ENCODE measurements at places on chromosomes 4 and X. TPM values are rescaled to one million over a fixed set of nuclear protein-coding genes. Genes with fewer than 3 reads are reported as not detected.

DMRTC1 gene
- total RNA-seq, result 1.4 TPM

MAGEA11 gene
- total RNA-seq, result not detected

VCX gene
- not detected for total RNA-seq

TMEM31 gene
- total RNA-seq, result not detected

NPNT gene
- total RNA-seq, result not detected

ZFP42 gene
- 0.10 TPM for total RNA-seq

CT47B1 gene
- not detected for total RNA-seq

MID2 gene
- 2.8 TPM for total RNA-seq

MAGED4 gene
- not detected for total RNA-seq

MTMR1 gene
- total RNA-seq, result 42.1 TPM

FAM9C gene
- 0.19 TPM for total RNA-seq

RENBP gene
- 14.8 TPM for total RNA-seq

HOPX gene
- 26.4 TPM for total RNA-seq

CT45A2 gene
- total RNA-seq, result not detected

CT83 gene
- not detected for total RNA-seq

TECRL gene
- total RNA-seq, result not detected

SLITRK2 gene
- not detected for total RNA-seq

CDKL5 gene
- total RNA-seq, result 4.3 TPM

DNA sequence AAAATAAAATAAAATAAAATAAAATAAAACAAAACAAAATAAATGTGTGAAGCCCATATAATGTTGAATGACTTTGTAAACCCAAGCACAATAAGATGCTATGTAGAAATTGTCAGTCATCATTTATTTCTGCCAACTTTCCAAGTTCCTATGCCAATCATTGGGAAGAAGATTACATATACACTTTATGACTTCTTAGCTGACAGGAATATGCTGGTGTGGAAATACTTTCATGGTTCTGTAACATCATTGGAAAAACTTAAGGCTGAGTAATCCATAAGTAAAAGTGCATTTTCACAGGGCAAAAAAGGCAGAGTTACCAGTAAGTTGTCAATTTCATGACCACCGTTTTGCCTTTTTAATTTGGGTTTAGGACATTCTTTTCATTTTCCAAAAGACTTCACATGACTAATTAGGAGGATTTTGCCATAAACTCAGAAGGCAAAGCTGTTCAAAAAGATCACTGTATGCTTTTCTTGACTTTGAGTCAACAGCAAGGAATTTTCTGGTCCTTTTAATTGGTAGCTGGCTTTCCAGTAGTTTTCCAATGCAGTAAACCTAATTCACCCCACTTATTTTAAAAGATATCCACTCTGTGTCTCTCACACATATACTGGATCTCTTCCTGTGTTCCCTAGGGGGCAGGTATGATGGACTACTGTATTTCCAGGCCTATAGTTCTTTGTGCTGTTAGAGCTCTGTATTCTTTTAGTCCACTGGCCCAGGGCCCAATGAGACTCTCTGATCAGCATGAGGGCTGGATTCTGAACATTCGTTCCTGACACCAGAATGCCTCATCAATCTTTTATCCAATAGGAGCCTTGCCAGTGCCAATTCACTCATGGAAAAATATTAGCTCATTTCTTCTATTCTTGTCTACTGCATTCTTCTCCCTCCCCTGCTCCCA is 26.2 kb upstream of the SCRG1 start:
- DNase-seq, result no peak

DNA sequence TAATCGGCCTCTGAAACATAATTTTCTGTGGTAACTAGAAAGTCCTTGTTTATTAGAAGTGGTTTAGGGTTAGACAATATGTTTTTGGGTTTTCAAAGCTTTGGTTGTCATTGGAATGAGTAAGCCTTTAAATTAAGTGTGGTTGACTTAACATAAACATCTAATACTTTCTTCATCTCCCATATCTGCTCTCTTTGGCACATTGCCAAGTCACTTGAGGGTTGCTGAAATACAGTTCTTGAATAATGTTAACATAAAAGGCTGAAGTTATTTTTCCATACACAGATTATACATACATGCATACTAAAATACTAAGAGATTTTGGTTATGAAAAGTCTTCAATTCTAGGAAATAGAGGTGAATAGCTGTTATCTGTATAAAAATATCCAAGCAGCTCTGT is 241.7 kb upstream of the BMP3 start:
- no peak for DNase-seq

- DNase-seq, result no peak
Measured at GRCh38 chr4:139794158-139794954, 128.7 kb downstream of the MGST2 start.

- no peak for DNase-seq
Measured at GRCh38 chr4:75790024-75790423, 65.6 kb downstream of the USO1 start.

- no peak for DNase-seq
Measured at GRCh38 chrX:110327336-110327735, 9.5 kb upstream of the AMMECR1 start.

DNA sequence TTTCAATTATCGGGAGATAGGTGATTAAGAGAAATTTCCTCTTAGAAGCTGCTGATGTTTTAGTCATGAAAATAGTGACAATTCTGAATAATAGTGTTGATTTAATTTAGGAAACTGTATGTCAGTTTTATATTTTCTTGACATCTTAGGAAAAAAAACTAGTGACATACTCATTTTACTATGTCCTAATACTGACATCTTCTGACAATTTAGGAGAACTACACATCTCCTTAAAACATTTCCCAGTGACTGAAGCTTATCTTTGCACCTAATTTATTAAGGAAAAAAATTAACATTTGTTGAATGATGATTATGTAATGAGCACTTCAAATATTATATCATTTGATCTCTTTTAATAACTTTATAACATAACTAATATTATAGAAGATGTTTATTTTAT is 42.0 kb upstream of the RBMXL3 start:
- no peak for DNase-seq

GRCh38 chr4:113248320-113248719 is 198.9 kb downstream of the ANK2 start:
- no peak for DNase-seq

GRCh38 chr4:98546910-98547594 is 111.4 kb downstream of the TSPAN5 start:
- no peak for DNase-seq

- DNase-seq, result no peak
Measured at GRCh38 chr4:185966549-185966948, 102.4 kb upstream of the TLR3 start.

GRCh38 chr4:5611750-5612149 is 96.6 kb downstream of the EVC2 start:
- DNase-seq, result no peak

- DNase-seq, result no peak
Measured at GRCh38 chrX:40700640-40701342, 34.6 kb downstream of the MED14 start.

- no peak for DNase-seq
Measured at GRCh38 chr4:53321151-53321983, 44.5 kb downstream of the SCFD2 start.

DNA sequence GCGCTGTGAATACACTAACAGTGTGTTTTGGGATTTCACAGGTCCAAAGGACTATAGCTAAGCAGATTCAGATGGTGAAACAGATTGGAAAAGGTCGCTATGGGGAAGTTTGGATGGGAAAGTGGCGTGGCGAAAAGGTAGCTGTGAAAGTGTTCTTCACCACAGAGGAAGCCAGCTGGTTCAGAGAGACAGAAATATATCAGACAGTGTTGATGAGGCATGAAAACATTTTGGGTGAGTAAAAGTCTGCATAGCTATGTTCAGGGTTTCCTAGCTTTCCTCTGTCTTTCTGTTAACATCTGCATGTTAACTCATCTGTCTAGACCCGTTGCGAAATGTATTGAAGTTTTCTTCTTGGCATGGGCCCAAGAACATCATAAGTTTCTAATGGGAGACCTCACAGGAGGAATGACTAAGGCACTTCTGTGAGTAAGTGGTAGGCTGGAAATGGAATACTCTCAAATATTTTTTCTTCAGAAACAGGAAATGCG is 372.1 kb downstream of the BMPR1B start:
- no peak for DNase-seq

DNA sequence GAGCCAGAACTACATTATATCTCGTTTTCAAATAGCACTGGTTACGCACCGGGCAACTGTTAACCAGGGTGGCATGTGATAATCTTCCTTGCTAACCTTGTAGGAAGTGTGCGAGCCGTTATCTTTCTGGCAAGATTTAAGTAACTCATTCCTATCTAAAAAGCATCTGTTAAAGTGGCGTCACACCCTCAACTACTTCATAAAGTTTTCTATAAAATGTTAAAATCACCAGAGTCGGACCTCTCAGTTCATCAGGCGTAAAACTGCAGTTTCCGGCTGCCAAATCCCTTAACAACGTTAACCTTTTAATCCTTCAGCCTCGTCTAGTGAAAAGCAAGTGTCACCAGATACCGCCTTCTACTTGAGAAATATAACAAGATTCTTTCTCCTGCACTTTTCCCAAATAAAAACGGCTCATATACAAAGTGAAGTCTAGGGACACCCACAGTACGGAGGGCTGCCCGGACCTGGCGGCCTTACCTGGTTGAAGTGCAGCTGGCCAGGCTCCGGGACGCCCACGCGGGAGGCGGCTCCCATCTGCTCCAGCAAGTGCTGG is 1.2 kb downstream of the SLC39A8 start:
- DNase-seq, result no peak

- no peak for DNase-seq
Measured at GRCh38 chr4:40693946-40694345, 55.8 kb upstream of the NSUN7 start.

GRCh38 chrX:149213264-149213663 is 291.8 kb downstream of the IDS start:
- DNase-seq, result no peak

- no peak for DNase-seq
Measured at GRCh38 chr4:100581337-100581736, 63.5 kb upstream of the EMCN start.

DNA sequence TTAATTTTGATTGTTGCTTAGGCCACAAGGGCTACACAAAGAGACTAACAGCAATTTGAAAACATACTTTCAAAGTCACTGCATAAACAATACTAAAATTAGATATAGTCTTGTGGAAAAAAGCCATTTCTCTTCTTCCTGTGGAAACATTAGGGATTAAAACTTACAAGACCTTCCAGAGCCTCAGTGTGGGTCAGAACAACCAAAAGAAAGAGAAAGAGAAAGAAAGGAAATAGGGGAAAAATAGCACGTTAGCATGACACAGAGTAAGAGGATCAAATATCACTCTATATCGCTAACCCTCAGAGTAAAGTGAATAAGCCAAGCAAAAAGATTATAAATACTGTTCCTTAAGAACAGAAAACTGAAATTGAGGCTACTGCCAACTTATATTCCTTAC is 127.8 kb upstream of the DIAPH2 start:
- no peak for DNase-seq

- no peak for DNase-seq
Measured at GRCh38 chr4:85676850-85677590, 202.1 kb downstream of the ARHGAP24 start.

GRCh38 chr4:9942921-9943600 is 78.2 kb downstream of the SLC2A9 start:
- DNase-seq, result no peak

GRCh38 chr4:87913896-87914295 is 61.6 kb upstream of the SPP1 start:
- DNase-seq, result no peak

- DNase-seq, result no peak
Measured at GRCh38 chrX:39642071-39642470, 455.7 kb downstream of the BCOR start.

DNA sequence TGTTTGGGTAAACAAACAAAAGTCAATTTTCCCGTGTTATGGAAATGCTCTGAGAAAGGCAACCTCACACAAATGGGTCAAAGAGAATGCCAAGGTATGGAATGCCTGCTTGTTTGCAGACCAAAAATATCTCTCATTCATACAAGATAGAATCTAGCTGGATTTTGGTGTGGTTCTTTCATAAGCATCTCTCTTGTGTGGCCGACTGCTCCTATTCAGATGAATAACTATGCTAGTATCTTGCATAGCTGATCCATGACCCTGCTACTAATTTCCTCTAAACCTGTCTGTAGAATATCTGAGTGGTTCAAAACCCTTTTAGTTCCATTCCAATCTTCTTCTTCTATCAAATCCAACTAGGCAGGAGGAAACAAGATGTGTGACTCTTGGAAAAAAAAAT is 28.2 kb upstream of the SORBS2 start:
- no peak for DNase-seq

DNA sequence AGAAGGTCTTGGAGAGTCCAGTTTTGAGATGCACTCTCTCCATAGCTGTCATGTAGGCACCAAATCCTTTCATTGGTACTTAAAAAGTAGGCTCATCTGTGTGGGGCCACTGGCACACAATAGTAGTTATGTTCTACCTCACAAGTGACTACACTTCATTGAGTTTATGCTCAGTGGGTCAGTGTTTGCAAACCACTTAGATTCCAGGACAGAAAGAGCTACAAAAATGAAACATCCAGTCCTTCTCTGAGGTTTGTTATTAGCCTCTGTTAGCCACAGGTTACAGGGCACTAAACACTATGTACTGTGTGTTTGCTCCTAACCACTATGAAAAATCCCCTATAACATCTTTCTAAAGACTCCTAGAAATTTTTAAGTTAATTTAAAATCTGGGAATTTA is 13.8 kb downstream of the RAB28 start:
- DNase-seq, result no peak

GRCh38 chrX:122439831-122440230 is 744.2 kb upstream of the GRIA3 start:
- no peak for DNase-seq

DNA sequence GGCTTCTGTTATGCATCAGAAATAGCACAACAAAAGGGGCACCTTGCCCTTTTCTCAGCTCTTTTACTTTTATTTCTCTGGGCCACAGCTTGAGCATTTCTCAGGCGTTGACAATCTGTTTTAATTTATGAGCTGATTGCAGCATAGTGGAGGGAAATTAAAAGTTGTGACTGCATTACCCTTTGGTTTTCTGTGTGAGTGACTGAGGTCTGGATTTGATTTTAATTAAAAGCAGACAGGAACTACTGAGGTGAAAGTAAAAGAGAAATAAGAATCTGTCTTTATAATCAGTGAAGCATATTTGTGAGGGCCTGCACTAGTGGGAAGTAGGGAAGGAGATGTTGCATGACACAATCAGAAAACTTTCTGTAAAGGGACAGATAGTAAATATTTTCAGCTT is 43.4 kb upstream of the GEMIN8 start:
- no peak for DNase-seq

DNA sequence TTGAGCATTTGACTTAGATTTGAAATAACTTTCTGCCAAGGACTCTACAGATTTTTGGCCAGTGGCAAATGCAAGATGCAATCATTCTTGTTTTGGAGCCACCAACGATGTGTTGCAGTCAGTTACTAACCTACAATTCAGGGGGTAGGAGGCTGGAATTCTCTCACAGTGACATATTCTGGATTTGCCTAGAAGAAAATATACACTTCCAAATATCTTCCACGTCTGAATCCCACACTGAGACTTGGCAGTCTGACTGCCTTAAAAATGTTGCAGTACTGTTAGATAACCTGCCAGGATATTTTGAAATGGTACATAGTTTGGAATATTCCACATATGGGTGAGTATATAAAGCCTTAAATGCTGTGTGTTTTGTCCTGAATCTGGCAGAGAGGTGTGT is 27.6 kb upstream of the AGTR2 start:
- DNase-seq, result no peak

Measured in naive thymus-derived CD4-positive, alpha-beta T cell (primary cell).